GM23338 (cell line): ENCODE measurements at places on chromosomes 11 and 22. TPM values are rescaled to one million over a fixed set of nuclear protein-coding genes. Genes with fewer than 3 reads are reported as not detected.
A peak's percentile ranks its signal among the peaks of the same experiment; 100 is the strongest.

- H3K27ac ChIP-seq, result peak overlapping the region; percentile 36; the same call in 1 of the 2 replicates
- no peaks in the 10 kb centered on the region for H3K27me3 ChIP-seq
- peak; percentile 27 for DNase-seq
- H3K4me1 ChIP-seq, result peaks cover 45% of the 10 kb centered on the region
- H3K36me3 ChIP-seq, result no peaks in the 10 kb centered on the region
These were observed 434.5 kb upstream of the CCDC90B start for GRCh38 chr11:83720675-83721074.

- H3K4me1 ChIP-seq, result no peaks in the 10 kb centered on the region
- H3K36me3 ChIP-seq, result no peaks in the 10 kb centered on the region; the same call in 1 of the 2 replicates
- DNase-seq, result no peak
- no peaks in the 10 kb centered on the region for H3K27me3 ChIP-seq
- H3K27ac ChIP-seq, result no peak overlapping the region
These were observed 38.0 kb upstream of the PDE2A start for GRCh38 chr11:72712168-72712751.

- no peak for DNase-seq
- H3K36me3 ChIP-seq, result no peaks in the 10 kb centered on the region; the same call in 1 of the 2 replicates
- H3K27me3 ChIP-seq, result peaks cover 17% of the 10 kb centered on the region
- no peak overlapping the region for H3K4me3 ChIP-seq
These were observed 5.2 kb downstream of the UPB1 start for GRCh38 chr22:24500277-24500820.

- H3K4me3 ChIP-seq, result peak overlapping the region; percentile 97
- DNase-seq, result no peak
- H3K27ac ChIP-seq, result no peak overlapping the region
These were observed 2.0 kb downstream of the ANO5 start for GRCh38 chr11:22194907-22195306.

GRCh38 chr22:26573026-26573662, 16.8 kb downstream of the TPST2 start:
- no peaks in the 10 kb centered on the region for H3K27me3 ChIP-seq
- no peak for DNase-seq
- H3K27ac ChIP-seq, result peak overlapping the region; percentile 46
- H3K4me1 ChIP-seq, result peaks cover 61% of the 10 kb centered on the region
- H3K4me3 ChIP-seq, result no peak overlapping the region

Gene OR10D3
- total RNA-seq, result not detected in 2 replicates
